Adipocyte (in vitro differentiated cells): ENCODE measurements at places on chromosomes 16 and 17.

- no peak for DNase-seq
Measured at GRCh38 chr17:4712526-4712925, 2.1 kb downstream of the ARRB2 start.

- peak; percentile 81 for DNase-seq
Measured at GRCh38 chr17:42276609-42277341, 584 bp upstream of the STAT5B start.

DNA sequence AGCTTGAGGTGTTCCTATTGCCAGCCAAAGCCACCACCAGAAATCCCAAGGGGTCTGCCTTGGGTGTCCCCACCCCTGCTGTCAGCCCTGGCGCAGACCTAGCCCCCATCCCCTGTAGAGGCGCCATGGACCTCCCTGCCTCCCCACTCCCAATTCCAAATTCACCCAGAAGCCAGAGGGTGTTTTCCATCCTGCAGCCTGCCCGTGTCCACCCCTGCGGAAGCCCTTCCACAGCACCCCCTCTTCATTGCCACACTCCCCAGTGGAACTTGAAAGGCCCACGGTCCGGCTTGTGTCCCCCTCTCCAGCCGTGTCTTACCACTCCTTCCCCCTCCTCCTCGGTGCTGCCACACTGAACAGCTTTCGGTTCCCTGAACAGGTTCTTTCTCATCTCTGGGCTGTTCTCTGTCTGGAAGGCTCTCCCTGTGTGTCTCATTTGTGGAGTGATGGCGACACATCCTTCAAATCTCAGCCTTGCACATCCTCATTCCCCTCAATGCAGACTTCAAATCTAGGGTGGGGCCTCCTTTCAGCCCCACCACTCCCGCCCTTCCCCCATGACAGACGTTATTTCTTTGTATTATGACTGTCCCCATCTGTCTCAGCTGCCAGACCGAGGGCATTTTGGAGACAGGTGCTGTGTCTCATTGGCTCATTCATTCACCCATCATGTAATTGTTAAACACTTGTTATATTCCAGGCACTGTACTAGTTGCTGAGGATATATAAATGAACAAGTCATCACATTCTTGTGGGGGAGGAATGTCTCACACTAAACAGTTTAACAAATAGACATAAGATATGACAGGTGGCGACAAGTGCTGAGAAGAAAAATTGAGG is 36.3 kb downstream of the ADGRG5 start:
- no peak for DNase-seq

GRCh38 chr16:17420816-17421215 is 49.9 kb downstream of the XYLT1 start:
- no peak for DNase-seq

DNA sequence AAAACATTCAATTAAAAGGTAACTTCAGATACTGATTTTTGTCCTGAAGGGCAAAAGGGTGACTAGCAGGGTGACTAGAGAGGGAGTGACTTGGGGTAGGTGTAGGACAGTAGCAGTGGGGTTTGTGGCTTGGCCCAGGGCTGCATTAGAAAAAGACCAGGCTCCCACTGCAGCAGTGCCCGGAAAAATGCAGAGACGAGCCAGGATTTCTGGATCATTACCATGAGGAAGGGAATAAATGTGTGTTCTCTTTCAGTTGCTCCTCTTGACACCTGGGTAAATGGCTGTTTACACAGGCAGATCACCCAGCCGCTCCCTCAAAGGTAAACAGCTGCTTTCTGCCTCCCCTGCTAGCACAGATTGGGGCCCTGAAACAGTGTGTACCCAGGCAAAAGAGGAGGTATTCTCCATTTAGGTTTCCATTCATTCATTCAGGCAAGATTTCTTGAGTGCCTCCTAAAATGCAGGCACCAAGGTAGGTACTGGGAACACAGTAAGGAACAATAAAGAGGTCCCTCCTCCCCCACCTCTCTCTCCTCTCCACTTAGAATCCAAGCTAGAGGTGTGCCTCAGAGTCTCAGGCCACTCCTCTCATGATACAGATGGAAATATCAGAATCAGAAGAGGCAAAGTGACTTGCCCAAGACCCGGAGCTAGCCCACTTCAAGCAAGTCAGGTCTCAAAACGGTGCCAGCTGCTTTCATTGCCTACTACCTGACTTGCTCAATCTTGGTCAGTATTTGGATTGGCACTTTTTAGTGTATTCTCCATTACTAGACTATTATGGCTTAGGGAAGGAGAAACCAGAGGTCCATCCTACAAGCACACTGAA is 15.2 kb upstream of the TOX3 start:
- DNase-seq, result no peak
